Type B pancreatic cell (in vitro differentiated cells): ENCODE measurements at places on chromosomes 7 and 10. TPM values are rescaled to one million over a fixed set of nuclear protein-coding genes. Genes with fewer than 3 reads are reported as not detected.

Gene HOXA10
- 0.29 and 4.9 TPM in 2 replicates for total RNA-seq

DNA sequence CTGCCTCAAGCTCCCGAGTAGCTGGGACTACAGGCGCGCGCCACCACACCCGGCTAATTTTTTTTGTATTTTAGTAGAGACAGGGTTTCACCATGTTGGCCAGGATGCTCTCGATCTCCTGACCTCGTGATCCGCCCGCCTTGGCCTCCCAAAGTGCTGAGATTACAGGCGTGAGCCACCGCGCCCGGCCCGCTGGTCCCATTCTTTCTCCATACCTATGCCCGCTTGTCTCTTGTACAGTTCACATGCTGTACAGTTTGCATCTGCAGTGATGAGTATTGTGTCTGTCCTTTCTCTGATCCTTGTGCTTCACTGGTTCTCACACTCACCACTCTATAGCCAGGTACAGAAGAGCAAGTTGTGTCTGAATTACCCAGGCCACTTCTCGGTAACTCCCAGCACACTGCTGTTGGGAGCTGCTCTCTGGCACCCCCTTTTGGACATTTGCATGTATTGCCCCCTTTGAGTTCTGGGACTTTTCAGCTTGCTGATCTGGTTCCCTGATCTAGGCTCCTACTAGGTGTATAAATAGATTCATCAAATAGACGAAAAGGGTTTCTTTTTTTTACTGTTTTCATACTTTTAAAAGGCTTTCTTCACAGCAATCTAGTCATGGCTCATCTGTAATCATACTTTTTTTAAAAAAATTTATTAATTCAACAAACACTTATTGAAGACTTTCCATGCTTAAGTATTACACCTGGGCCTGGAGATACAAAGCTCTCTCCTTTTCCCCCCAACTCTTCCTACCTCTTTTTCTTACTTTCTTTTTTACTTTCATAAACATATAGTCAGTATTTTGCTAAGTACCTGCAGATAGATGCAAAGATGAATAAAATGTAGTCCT lies 53.5 kb downstream of the AOAH start:
- peaks cover 8% of the 10 kb centered on the region for H3K4me1 ChIP-seq
- H3K36me3 ChIP-seq: peaks cover 1% of the 10 kb centered on the region
- DNase-seq: no peak
- no peak overlapping the region for H3K4me3 ChIP-seq
- H3K27me3 ChIP-seq: peaks cover 4% of the 10 kb centered on the region

GRCh38 chr10:104441329-104442000 lies 87.8 kb downstream of the CFAP58 start:
- H3K4me3 ChIP-seq: no peak overlapping the region
- H3K27ac ChIP-seq: no peak overlapping the region
- H3K4me1 ChIP-seq: no peaks in the 10 kb centered on the region
- no peaks in the 10 kb centered on the region for H3K27me3 ChIP-seq

Gene HOXA5
- total RNA-seq: 55.0 and 77.7 TPM in 2 replicates

Gene SBDS
- 50.1 and 75.7 TPM in 2 replicates for total RNA-seq

Gene GJD4
- total RNA-seq: 0.17 TPM in 1 of 2 replicates, not detected in the other

Gene TRPV5
- not detected in 2 replicates for total RNA-seq

Gene SGCE
- total RNA-seq: 30.9 and 39.8 TPM in 2 replicates

Gene HOXA11
- total RNA-seq: 1.2 TPM in 1 of 2 replicates, not detected in the other

- peaks cover 4% of the 10 kb centered on the region for H3K4me1 ChIP-seq
- DNase-seq: no peak
- H3K27me3 ChIP-seq: peaks cover 3% of the 10 kb centered on the region
- no peak overlapping the region for H3K27ac ChIP-seq
- no peak overlapping the region for H3K4me3 ChIP-seq
- H3K36me3 ChIP-seq: no peaks in the 10 kb centered on the region
Observed at GRCh38 chr7:102273749-102274712, 12.6 kb upstream of the SH2B2 start.

Gene GCK
- total RNA-seq: 5.6 and 6.7 TPM in 2 replicates

Gene C7orf33
- not detected in 2 replicates for total RNA-seq

Gene C10orf67
- total RNA-seq: 0.12 and 0.17 TPM in 2 replicates

DNA sequence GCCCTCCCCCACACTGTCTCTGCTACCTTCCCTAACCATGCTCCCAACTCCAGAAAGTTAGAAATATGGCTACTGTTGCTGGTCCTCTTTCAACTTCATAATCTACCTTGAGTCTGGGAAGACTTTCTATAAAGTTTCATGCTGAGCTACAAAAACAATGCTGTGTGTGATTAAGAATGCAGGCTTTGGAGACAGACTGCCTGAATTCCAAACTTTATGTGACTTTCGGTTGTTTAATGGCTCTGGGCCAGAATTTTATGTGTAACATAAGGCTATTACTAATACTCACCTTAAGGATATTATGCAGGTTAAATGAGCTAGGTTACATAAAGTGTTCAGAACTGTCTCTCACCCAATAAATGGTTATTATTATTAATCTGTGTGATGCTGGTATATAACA lies 19.1 kb downstream of the BET1 start:
- no peak for DNase-seq
- no peaks in the 10 kb centered on the region for H3K27me3 ChIP-seq
- H3K4me1 ChIP-seq: no peaks in the 10 kb centered on the region
- H3K4me3 ChIP-seq: no peak overlapping the region

Gene MACC1
- 14.8 and 27.8 TPM in 2 replicates for total RNA-seq

GRCh38 chr10:25824050-25824449 lies 110.0 kb upstream of the MYO3A start:
- H3K27ac ChIP-seq: no peak overlapping the region
- no peaks in the 10 kb centered on the region for H3K36me3 ChIP-seq
- H3K4me3 ChIP-seq: no peak overlapping the region
- H3K27me3 ChIP-seq: peaks cover 48% of the 10 kb centered on the region
- DNase-seq: no peak
- H3K4me1 ChIP-seq: peaks cover 8% of the 10 kb centered on the region

- peak overlapping the region; percentile 90 for H3K4me3 ChIP-seq
- DNase-seq: peak; percentile 73
- H3K27me3 ChIP-seq: peaks cover 22% of the 10 kb centered on the region
- peaks cover 19% of the 10 kb centered on the region for H3K4me1 ChIP-seq
- H3K27ac ChIP-seq: peak overlapping the region; percentile 67
- H3K36me3 ChIP-seq: no peaks in the 10 kb centered on the region
Observed at GRCh38 chr10:33335801-33336581, 1.5 kb upstream of the NRP1 start.

Gene AOAH
- total RNA-seq: 0.21 and 0.92 TPM in 2 replicates

DNA sequence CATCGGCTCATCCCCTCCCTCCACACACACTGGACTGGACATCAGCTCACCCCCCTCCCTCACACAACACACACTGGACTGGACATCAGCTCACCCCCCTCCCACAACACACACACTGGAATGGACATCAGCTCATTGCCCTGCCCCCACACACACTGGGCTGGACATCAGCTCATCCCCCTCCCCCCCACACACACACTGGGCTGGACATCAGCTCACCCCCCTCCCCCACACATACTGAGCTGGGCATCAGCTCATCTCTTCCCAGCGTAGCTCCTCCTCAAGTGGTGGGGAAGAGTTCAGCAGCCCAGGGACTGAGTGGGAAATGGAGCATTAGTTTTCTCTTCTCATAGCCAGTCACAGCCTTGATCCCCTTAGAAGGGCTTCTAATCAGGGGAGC lies 58.1 kb upstream of the WDR11 start:
- H3K36me3 ChIP-seq: no peaks in the 10 kb centered on the region
- no peak overlapping the region for H3K27ac ChIP-seq
- no peaks in the 10 kb centered on the region for H3K4me1 ChIP-seq
- DNase-seq: no peak
- H3K4me3 ChIP-seq: no peak overlapping the region
- peaks cover 4% of the 10 kb centered on the region for H3K27me3 ChIP-seq

- no peaks in the 10 kb centered on the region for H3K36me3 ChIP-seq
- no peak for DNase-seq
- H3K27me3 ChIP-seq: peaks cover 3% of the 10 kb centered on the region
- H3K27ac ChIP-seq: no peak overlapping the region
- H3K4me3 ChIP-seq: no peak overlapping the region
Observed at GRCh38 chr10:92756201-92757065, 66.7 kb downstream of the HHEX start.

Gene CPVL
- 30.2 and 44.2 TPM in 2 replicates for total RNA-seq

Gene SPDYE8
- total RNA-seq: not detected in 2 replicates

DNA sequence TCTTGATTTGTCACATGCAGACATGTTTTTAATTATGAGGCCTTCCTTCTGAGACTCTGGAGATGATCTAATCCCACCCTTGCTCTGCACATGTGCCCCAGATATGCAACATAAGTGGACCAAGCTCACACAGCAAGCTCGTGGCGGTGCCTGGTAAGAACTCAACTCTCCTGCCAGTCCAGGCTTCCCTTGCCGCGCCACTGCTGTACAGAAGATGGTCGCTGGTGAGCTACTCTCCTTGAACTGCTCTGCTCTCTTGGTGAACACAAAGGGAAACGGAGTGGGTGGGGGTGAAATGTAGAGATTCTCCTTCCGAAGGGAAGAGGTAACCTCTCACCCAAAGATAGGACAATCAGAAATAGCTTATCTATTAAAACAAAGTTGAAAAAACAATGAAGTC lies 25.7 kb downstream of the MYOF start:
- H3K27me3 ChIP-seq: no peaks in the 10 kb centered on the region
- H3K27ac ChIP-seq: peak overlapping the region; percentile 50
- no peaks in the 10 kb centered on the region for H3K36me3 ChIP-seq
- H3K4me3 ChIP-seq: peak overlapping the region; percentile 34

Gene COL13A1
- 0.43 and 18.6 TPM in 2 replicates for total RNA-seq
